Activated T-cell treated with anti-CD3 and anti-CD28 coated beads for 4 hours (primary cell): ENCODE measurements at places on chromosomes 2 and 18.

GRCh38 chr2:27074738-27075565 is 3.5 kb upstream of the EMILIN1 start:
- DNase-seq = peak; percentile 29

- no peak for DNase-seq
Measured at GRCh38 chr2:127592761-127593227, 53.2 kb upstream of the GPR17 start.

DNA sequence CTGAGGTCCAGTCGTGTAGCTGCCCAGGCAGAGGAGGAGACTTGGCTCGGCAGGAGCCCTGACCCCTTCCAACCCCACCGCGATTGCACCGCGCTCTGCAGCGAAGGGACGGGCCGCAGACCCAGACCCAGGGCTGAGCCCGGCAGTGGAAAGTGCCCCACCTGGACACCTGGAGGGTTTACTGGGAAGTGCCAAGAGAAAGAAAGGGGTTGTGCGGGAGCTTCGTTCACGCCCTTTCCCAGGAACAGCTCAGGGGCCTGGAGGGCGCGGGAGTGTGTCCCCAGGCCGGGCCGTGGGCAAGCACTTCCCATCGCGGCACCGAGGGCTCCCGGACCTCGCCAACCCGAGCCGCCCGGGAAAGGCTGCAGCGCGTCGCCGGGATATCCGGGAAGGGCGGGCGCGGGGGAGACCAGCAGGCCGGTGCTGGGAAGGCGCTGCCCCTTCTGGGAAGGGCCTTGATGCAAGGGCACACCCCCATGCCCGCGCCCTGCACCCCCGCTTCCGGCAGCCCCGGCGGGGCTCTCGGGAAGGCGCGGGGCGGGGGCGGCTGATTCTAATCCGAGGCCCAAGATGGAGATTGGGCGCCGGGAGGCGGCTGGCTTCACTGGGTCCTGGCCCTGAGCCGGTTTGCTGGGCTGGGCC is 36.1 kb upstream of the MRPL33 start:
- peak; percentile 65 for DNase-seq

DNA sequence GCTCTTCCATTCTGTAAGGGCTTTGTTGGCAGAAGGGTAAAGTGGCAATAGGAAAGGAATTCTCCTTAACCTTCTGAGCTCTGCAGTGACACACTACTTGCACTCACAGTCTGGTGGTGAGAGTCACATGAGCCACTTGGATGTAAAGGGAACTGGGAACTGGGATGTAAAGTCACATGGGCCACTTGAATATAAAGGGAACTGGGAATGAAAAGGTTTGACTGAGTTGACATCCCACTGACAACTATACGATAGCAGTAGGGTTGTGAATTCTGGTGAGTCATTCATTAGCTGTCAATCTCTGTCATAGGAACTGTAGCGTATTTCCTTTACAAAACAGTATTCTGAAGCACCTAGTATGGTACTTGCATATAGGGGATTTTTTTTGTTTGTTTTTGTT is 5.5 kb downstream of the RPE start:
- DNase-seq = no peak

GRCh38 chr2:112542123-112542983 is at the start of gene POLR1B:
Gene POLR1B (plus strand): TSS chr2:112542465. CDS start chr2:112542495, 30 bp downstream.
- DNase-seq = peak; percentile 68

- no peak for DNase-seq
Measured at GRCh38 chr2:162126111-162126519, 25.9 kb downstream of the GCG start.

- no peak for DNase-seq
Measured at GRCh38 chr2:28835781-28836180, 25.1 kb downstream of the SPDYA start.

DNA sequence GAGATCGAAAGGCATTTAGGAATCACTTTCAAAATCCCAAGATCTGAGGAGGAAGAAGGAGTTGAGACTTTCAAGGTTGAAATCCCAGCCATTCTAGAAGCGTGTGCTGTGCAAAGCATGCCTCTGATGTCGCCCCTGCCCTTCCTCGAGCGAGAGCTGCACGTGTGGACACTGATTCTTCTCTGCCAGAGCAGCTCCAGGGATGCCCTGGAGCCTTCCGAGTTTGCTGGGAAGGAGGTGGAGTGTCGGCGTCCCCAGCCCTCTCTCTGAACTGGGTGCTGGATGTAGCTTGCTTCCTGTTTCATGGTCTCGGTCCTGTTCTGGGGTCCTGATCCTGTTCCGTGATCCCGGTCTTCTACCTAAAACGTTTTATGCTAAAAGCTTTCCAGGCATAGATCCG is 76.1 kb downstream of the TWIST2 start:
- DNase-seq = no peak

- DNase-seq = no peak
Measured at GRCh38 chr18:54700580-54700979, 109.5 kb downstream of the DYNAP start.

GRCh38 chr18:62863579-62864001 is 148.2 kb downstream of the PHLPP1 start:
- no peak for DNase-seq

DNA sequence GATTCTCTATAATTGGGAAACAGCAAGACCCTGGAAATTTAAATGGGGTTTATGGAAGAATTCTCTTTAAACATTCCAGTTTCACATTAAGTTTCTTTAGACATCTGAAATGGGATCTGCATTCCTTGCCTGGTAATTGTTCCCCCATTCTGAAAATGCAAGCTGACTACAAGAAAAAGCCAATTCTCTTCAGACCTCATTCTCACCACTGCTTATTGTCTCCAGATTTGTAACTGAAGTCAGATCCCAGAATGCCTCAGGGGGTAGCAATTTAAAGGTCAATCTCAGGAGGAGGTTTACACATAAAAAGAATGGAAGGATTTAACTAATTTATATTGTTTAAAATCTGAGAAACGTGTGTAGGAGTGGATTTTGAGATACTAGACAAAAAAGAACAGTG is 41.2 kb downstream of the COL3A1 start:
- DNase-seq = no peak

DNA sequence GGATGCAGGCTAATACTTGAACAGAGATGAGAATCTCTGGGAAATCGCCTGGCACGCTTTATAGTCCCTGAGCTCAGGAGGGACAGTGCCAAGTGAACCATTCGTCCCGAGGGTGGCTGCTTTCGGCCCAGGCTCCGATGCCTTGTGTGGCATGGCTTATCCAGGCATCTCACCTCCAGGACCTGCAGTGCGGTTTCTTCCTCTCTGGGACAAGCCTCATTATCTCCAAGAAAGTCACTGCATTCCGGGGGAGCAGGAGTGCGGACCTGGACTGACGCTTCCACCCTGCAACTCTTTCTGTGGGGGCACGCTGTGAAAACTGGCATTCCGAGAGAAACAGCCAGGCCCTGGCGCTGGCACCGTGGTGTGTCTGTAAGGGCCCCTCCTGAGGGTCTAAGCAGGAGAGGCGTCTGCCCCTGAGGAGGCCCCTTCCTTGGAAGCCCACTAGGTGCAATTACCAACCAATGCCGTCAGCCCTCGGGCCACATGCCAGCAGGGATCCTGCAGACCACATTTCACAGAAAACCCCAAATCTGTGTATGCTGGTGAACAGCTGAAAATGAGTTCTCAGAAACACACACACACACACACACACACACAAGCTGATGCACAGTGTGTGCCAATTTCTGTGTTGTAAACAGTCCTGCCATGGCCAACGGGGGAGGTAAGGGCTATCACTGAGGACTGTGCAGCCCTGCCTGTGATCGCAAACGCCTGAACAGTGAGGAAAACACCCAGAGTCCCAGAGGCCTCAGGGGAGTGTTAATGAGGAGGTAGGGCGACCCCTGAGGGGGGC is 351.9 kb upstream of the SALL3 start:
- DNase-seq = no peak

DNA sequence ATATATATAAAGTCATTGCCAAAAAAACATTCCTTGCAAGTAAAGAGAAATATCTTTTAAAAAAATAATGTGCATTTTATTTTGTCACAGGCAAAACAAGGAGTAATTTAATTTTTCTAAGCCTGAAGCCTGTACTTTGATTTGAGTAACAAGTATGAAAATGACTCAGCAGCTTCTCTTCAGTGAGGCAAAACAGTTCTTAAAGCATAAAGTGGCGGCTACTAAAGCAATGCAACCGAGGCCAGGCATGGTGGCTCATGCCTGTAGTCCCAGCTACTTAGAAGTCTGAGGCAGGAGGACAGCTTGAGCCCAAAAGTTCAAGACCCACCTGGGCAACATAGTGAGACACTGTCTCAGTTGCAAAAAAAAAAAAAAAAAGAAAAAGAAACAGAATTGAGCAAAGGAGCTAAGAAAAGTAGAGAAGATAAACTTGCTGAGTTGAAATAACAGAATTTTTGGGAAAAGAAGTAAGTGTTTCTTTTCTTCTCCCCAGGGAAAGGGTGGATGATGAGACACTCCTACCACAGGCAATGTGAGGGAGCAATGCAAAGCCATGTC is 29.6 kb downstream of the DOK1 start:
- DNase-seq = no peak

DNA sequence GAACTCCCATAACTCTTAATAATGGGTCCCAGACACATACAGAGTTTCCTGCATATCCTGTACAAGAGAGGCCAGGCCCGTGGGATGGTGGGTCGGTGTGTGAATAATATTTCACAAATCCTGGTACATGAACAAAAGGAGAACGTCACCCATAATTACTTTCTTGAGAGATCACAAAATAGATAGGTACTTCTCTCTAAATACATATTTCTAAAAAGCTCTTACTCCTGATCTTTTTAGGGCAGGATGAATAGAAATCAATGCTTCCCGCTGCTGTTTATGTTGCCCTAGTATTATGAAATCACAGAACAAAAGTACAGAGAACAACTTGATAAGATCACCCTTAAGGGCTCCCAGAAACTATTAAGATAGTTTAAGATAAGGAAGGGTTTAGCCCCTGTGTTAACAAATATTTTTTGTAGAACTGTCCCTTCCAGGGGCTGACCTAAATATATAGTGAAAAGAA is 5.4 kb downstream of the IRS1 start:
- no peak for DNase-seq

- no peak for DNase-seq
Measured at GRCh38 chr18:51915176-51915575, 424.8 kb upstream of the DCC start.

- DNase-seq = no peak
Measured at GRCh38 chr2:60480089-60480773, 73.2 kb downstream of the BCL11A start.
